ENCODE measurements at places on chromosomes 7 and 10.

- no peak for DNase-seq
Observed at GRCh38 chr10:28492116-28492920, 40.6 kb upstream of the WAC start.

DNA sequence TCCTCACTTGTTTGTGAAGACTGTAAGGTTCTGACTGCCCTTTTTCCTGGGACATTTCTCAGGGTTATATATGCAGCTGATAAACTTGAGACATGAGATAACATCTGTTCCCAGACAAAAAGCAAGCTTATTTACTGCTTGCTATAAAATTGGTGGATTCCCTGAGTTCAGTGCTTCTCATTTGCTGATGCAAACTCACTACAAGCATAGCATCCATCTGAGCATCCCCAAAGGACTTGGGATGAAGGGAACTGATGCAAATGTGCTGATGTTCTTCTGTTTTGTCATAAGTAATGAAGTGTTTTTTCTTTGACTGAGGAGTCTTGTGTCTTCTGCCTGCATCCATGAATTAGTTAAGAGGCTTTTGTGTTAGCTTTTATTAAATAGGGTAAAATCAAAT, 183.2 kb downstream of the ADK start:
- DNase-seq, result no peak

GRCh38 chr10:2760736-2761135, 306.6 kb upstream of the PFKP start:
- no peak for DNase-seq

DNA sequence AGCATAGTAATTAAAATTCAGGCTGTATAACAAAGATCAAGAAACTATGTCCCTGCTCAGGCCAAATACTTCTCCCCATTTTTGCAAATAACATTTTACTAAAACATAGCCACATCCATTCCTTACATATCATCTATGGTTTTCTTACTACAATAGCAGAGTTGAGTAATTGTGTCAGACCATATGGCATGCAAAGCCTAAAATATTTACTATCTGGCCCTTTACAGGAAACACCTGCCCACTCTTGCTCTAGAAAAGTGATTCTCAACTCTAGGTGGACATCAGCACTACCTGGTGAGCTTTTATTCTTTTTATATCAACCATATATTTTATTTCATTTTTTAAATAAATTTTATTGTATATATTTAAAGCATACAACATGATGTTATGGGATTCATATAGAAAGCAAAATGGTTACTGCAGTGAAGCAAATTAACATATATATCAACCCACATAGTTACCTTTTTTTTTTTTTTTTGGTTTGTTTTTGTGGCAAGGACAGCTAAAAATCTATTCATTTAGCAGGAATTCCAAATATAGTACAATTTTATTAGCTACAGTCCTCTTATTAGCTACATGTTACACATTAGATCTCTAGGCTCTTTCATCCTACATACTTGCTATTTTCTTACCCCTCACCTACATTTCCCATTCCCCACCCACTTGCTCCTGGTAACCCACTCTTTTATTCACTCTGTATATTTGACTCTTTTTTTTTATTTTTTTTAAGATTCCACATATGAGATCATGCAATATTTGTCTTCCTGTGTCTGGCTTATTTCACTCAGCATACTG, 19.6 kb downstream of the ABI1 start:
- no peak for DNase-seq

GRCh38 chr7:113304104-113304503, 185.8 kb upstream of the SMIM30 start:
- DNase-seq, result no peak

- DNase-seq, result no peak
Observed at GRCh38 chr7:135946289-135947055, 30.7 kb downstream of the MTPN start.

- no peak for DNase-seq
Observed at GRCh38 chr10:4784667-4785333, 41.2 kb upstream of the AKR1E2 start.

- DNase-seq, result peak; percentile 71
Observed at GRCh38 chr10:127048630-127049029, 143.4 kb downstream of the DOCK1 start.

- no peak for DNase-seq
Observed at GRCh38 chr7:130160023-130160422, 45.2 kb downstream of the TMEM209 start.

DNA sequence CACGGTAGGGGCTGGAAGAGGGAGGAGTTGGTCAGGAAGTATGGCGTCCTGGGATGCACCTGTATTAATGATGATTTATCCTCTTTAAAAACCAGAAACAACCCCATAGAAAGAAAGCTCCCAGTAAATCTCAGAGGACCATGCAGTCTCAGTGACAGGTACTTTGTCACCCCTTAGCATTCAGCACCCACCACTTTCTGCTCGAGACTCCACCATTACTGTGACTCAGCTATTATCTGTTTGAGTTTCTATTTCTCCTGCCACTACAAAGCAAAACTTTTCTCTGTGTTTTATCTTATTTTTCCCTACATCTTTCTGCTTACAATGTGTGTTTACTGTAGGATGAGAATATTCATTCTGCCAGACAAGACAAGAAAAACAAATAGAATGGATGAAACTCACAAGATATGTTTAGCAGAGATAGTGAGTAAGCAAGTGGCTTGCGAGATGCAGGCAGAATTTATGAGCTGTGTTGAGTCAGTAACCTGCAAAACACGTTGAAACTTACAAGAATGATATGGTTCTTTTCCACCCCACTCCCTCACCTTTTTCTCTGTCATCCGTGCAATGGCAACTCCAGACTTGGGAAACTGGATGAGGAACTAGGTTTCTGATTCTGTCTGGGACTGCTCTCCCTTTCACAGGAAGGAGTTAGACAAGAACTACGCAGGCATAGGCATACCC, 127.1 kb downstream of the AOAH start:
- DNase-seq, result no peak

GRCh38 chr10:20648263-20648874, 248.7 kb downstream of the NEBL start:
- peak; percentile 15 for DNase-seq

- no peak for DNase-seq
Observed at GRCh38 chr7:130648580-130648979, 20.0 kb downstream of the COPG2 start.

Measured in NCI-H146 (cell line).